ENCODE measurements at places on chromosomes 1 and 21.

- peak; percentile 81 for DNase-seq
Measured at GRCh38 chr1:109790735-109791494, 27.2 kb upstream of the EPS8L3 start.

GRCh38 chr1:192436441-192437078, 119.8 kb downstream of the RGS21 start:
- DNase-seq: no peak

DNA sequence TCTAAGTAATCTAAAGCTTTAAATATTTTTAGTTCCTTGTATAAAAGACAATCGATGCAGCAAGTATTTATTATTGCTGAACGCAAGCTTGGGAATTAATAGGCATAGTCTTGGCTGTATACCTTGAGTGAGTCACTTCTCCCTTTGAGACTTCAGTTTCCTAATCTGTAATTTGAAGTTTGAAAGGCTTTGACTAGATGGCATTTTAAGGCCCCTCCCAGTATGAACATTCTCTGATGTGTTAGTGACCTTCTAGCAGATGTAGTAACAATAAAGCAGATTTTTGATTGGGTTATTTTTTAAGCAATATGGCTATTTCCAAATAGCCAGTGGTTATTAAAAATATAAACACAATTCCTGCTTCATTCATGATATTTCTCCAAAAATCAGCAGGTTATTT, 58.2 kb downstream of the DUSP10 start:
- DNase-seq: no peak

- DNase-seq: no peak
Measured at GRCh38 chr1:109637446-109637845, 17.8 kb downstream of the AMPD2 start.

DNA sequence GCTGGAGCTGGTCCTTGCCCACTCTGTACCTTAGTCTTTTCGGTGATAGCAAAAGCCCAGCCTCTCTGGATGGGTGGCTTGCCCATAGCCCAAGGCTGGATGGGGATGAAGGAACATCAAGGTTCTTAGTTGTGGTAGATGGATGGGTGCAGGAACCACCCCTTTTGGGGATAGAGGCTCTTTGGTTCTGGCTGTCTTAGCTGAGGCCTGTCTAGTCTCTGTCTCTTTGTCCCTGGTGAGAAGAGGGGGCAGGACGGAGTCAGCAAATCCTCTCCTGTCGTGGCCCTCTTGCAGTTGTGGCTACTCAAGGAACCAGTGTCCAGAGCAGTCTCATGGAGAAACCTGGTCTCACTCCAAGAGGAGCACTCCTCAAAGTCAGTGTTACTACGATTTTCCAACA, 8.5 kb downstream of the VANGL2 start:
- no peak for DNase-seq

GRCh38 chr1:226901421-226901820, 31.0 kb downstream of the PSEN2 start:
- no peak for DNase-seq

DNA sequence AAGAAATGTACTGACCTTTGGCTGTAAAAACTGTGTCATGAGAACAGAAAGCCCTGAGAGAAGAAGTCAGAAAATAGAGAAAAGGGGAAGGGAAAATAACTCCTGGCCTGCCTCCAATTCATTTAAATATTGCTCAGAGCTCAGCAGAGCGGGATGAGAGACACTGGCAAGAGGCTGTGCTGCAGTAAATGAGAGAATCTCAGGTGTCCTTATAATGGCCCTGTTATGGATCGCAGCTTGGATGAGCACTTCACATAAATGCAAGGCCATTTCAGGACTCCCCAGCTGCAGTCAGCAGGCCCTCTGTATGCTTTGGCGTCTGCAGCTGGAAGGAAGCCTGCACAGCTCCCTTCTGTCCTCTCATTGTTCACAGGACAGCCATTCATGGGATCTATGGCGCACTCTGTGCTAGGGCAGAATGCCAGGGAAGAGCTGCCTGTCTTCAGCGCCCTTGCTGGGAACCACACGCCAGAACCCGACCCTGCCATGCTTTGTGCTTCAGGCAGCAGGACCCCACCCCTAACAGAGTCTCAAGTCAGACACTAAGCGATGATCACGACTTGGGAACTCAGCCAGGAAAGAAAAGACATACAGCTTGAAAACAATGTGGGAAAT, 20.7 kb upstream of the ABCB10 start:
- DNase-seq: no peak

GRCh38 chr1:28456078-28456477, 49.8 kb upstream of the RCC1 start:
- DNase-seq: no peak

- DNase-seq: no peak
Measured at GRCh38 chr1:155871390-155871789, 12.0 kb downstream of the SYT11 start.

DNA sequence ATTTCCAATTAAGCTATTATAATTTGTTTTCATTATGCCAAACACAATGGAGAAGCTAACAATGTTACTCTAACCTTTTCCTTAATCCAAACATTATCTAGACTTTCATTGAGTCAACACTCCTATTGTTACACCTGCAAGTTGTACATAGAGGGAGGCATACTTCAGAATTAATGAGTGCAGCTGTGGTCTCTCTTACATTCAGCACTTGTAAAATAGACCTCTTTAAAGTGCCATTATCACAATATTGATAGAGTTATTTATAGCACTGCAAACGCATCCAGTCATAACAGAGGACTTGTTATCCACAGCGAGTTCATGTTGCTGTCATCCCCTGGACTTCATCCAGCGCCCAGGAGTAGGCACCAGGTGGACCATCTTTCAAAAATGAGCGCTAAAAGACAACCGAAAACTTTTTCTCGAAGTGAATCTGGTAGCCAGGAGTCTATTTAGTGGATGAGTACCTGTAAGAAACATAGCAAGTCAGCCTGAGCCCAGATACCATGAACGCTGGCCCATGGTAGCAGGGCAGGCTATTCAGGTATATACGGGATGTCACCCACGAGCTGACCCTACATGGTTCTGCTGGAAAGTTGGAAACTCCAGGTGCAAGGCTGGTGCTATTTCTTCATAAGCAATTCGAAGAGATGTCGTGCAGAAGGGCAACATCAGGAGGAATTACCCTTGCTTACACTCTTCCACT, 70.6 kb upstream of the NFIA start:
- no peak for DNase-seq

DNA sequence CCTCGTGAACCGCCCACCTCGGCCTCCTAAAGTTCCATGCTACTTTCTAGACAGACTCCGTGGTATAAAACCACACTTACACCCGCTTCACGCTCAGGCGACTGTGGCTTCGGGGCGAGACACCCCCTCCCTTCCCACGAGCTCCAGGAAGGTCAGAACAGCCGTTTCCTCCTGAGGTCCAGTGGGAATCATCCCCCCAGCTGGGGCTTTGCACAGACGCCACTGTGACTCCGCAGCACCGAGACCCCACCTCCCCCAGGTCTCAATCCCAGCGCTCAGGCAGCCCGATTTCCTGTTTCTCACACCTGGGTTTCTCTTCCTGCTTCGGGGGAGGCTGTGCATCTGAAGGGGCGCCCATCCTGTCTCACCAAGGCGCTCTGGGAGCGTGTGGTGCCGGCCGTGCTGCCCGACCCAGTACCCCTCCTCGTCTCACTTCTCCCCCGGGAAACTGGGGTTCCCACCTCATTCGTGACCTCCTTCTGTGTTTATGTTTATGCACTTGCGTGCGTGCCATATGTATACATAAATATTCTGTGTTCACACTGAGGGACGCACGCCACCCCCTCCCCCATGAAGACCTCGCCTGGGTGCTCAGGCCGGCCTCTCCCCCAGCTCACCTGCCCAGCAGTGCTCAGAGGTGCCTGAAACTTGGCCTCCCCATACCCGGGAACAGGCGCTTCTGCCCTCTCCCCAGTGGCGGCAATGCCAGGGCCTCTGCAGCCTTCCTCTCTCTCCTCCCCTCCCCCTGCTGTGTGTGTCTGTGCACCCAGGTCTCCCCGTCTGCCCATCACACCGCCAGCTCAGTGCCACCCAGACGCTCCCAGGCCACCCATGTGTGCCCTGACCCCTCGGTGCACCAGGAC, 14.6 kb downstream of the SLC35E2B start:
- DNase-seq: peak; percentile 55

DNA sequence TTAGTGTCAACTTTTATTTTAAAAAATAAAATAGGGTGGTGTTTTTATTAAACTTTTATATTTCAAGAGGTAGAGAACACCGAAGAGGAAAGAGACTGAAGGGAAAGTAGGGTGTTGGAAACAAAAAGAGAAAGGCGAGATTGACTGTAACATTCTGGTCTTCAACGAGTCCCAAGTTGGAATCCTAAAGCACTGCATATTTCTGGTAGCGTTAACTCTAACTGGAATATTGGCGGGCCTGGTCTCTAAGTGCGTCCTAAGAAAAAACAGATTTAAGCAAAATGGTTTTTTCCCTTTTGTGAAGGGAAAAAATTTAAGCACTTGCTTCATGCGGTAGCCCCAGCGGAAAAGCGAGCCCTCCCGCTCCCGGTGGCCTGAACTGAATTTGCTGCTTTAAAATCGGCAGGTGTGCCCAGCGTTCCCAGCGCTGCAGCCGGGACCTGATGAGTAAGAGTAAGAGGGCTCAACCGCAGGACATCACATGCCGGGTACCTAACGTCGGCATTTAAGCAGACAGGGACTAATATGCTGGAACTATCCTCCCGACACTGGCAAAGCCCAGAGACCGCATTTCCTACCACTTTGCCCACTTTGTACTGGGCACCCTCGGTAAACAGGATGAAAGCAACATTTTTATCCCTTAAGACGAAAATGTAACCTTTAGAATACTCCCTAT, 30.5 kb upstream of the NFIA start:
- no peak for DNase-seq

GRCh38 chr1:98126740-98127139, 205.9 kb upstream of the DPYD start:
- DNase-seq: no peak

DNA sequence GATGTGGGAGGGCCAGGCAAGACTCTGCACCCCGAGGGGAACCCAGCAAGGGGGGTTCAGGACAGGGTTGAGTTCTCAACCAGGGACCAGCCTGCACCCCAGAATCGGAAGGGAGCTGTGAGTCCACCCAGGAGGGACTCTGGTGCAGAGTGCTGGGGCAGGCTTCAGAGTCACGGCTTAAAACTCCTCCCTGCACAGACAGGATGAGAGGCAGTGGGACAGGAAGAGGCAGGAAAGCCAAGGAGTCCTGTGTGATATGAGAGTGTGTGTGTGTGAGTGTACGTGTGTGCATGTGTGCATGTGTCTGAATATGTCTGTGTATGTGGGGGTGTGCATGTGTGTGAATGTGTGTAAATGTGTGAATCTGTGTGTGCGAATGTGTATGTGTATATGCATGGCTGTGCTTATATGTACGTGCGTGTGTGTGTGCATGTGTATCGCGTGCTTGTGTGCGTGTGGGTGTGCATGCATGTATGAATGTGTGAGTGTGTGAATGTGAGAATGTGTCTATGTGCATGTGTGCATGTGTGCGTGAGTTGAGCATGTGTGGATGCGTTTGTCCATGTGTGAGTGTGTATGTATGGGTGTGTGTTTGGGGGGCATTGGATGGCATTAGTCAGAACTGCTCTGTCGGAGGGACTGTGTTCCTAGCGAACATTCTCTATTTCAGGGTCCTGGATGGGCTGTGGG, 52.2 kb downstream of the UMODL1 start:
- DNase-seq: no peak

GRCh38 chr1:21955501-21956281, 18.6 kb upstream of the HSPG2 start:
- no peak for DNase-seq

- no peak for DNase-seq
Measured at GRCh38 chr21:46122758-46123683, 25.1 kb downstream of the COL6A2 start.

DNA sequence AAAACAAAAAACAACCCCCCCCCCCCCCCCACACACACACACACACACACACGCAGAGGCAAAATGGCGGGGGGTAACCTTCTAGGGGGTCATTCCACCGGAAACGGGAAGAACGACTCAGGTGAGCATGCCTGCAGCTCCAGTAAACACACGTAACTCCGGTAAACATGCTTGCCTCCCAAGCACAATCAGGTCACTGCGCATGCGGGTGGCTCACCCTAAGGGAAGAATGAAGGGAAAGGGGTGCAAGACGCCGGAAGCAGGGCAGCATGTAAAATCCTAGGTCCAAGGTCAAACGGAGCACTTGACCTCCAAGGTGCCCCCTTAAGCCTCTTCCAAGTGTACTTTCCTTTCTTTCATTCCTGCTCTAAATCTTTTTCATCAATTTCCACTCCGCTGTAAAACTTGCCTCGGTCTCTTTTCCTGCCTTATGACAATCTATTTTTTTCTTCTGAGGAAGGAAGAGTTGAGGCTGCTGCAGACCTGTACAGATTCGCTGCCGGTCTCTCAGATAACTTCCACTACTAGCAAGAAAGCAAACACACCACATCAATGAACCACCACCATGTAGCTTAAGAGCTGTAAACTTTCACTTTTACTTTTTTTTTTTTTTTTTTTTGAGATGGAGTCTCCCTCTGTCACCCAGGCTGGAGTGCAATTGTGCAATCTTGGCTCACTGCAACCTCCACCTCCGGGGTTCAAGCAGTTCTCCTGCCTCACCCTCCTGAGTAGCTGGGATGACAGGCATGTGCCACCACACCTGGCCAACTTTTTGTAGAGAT, 21.0 kb upstream of the CBR3 start:
- peak; percentile 68 for DNase-seq

DNA sequence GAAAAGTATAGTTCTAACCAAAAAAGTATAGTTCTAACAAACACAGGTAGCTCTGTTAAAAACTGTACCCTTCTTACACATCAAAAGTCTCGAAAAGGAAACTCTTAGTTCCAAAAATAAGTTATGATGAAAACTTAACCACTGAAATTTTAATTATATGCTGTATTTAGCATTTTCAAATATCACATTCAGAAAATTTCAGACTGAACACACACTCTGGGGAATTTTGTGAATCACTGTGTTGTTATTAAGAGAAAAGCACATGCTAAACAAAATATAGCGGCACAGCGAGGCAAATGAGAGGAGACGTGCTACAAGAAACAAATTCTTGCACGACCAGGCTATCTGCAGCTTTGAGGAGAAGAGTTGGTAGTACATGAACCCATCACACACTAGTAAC, 30.4 kb downstream of the VAV3 start:
- DNase-seq: no peak

- no peak for DNase-seq
Measured at GRCh38 chr1:116316373-116316772, 56.7 kb upstream of the ATP1A1 start.
